T-helper 1 cell (primary cell): ENCODE measurements at places on chromosomes 12 and 14.

- no peak for DNase-seq
These were observed 785 bp upstream of the ACTN1 start for GRCh38 chr14:68979722-68980451.

GRCh38 chr12:15808652-15809051 is 19.5 kb upstream of the EPS8 start:
- no peak for DNase-seq

DNA sequence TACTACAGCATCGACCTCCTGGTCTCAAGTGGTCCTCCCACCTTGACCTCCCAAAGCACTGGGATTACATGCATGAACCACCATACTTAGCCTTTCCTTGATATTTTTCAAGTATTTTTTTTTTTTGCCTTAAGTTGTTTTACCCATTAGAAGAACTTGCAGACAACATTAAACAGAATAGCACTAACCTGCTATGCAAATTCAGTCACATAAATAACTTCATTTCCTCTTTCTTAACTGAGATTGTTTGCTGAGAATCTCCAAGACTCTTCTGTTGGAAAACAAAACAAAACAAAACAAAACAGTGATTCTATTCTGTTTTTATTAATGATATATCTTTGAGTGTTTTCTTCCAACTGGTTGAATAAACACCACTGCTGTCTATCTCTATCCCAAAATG is 115.9 kb upstream of the IFNG-AS1 start:
- DNase-seq, result no peak

- DNase-seq, result no peak
These were observed 347.0 kb downstream of the MDGA2 start for GRCh38 chr14:47328376-47328775.

DNA sequence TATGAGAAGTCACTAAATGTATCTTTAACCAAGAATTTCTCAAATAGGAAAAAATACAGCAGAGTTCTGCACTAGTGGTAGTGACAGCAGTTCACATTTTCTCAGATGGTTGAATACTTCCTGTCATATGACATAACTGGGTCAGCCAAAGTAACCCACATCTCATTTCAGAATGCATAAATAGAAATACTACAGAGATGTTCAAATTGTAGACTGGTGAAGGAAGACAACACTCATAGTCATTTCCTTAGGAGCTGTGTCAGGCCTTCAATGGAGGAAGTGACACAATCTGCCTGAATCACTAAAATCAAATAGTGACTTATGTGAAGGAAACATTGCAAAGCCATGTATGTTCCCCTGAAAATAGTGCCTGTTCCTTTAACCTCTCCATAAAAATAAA is 32.4 kb downstream of the FERMT2 start:
- peak; percentile 13 for DNase-seq

- no peak for DNase-seq
These were observed 11.3 kb downstream of the BAZ1A start for GRCh38 chr14:34863844-34864243.

DNA sequence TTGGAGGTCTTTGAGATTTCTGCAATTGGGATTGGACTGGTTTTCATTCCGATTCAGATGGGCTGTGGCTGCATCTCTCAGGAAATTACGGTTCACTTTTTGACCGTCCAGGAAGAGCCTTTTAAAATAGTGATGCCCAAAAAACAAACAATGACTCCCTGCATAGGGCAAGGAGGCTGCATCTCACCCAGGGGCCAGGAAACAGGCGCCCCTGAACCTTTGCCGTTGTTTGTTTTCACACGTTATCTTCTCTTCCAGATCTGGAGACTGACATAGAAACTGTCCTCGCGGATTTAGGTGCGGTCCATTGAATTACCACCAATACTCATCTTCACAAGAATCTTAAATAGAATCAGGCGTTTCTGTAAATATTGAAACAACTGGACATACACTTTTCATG is 66.0 kb downstream of the FLRT2 start:
- DNase-seq, result no peak

DNA sequence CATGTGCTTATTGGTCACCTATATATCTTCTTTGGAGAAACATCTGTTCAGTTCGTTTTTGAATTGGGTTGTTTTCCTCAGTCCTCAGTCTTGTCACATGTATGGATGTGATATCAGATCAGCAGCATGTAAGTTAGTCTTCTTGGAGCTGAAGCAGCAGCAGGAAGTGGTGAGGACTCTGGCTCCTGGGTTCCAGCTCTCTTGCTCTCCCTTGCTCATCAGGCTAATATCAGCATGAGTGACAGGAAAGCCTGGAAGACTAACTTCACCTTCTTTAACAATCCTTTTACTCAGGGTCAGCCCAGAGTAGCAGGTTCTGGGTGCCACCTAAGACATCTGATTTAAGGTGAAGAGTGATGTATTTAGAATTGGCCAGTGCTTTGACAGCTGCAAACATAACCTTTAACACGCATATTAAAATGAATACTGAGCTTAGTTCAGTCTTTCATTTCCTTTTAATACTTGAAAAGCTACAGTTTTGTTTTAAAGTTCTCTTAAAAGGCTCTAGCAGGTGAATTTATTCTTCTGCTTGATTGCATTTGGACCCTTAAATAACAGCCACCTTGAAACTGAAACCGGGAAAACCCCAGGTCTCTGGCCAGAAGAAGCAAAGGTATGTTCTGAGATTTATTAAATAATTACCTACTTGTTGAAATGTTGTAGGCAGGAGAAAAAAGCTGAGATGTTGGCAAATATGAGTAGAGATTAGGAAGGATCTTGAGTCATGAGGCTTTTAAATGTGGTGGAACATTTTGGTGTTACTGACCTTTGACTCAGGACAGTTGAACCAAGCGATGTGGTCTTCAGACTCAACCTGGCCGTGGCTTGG is 54.3 kb downstream of the DRAM1 start:
- DNase-seq, result no peak

- DNase-seq, result no peak
These were observed 48.1 kb downstream of the ADCK1 start for GRCh38 chr14:77848031-77848430.

DNA sequence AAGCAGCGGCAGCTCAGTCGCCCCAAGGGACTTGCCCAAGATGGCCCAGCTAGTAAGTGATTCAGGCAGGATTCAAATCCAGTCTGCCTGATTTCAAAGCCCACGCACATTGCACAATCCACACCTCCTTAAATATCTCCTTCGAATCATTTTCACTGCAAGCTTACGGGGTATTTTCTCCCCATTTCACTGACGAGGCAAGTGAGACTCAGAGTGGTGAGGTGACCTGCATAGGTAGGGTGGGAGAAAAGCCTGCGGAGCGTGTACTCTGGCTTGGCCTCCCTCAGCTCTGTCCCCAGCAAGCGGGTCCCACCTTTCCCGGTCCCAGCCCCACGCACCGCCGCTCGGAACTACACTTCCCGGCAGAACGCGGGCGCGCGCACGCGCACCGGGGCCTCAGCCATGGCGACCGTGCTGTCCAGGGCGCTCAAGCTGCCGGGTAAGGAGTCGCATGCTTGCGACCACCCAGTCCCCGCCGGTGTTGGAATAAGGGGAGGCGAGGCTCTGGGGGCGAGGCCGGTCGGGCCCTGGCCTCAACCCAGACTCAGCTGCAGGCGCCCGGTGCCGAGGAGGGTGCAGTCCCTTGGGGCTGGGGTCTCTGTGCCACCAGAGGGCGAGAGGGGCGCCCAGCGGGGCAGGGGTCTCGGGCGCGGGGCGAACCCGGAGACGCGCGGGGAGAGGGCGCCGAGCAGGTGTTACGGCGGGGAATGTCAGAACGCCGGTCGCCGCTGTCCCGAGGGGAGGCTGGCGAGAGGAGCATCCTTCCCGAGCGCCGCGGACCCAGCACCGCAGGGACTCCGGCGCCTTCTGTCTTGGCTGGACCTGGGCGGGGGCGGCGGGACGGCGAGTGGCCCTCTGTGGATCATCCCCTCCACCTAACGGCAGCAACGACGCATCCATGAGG is at the start of gene FAM234B:
Gene FAM234B (plus strand): TSS at position 380 of the 904 bp plus-strand sequence. CDS start 23 bp downstream, at position 403.
- DNase-seq, result peak; percentile 34

DNA sequence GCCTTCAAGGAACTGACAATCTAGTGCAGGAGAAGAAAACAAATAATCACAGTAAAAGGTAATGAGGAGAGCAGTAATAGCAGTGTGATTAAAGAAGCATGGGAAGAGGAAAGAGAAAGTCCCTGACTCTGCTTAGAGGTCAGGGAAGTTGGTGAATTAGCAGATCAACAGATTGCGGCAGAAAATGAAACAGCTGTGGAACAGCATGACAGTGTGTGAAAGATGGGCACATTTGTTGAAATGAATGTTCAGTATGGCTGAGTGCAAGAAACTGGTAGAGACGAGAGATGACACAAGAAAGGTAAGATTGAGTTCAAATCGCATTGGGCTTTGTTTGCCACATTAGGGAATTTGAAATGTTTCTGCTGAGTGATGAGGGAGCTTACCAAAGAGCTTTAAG is 63.7 kb upstream of the RASSF8 start:
- DNase-seq, result no peak

DNA sequence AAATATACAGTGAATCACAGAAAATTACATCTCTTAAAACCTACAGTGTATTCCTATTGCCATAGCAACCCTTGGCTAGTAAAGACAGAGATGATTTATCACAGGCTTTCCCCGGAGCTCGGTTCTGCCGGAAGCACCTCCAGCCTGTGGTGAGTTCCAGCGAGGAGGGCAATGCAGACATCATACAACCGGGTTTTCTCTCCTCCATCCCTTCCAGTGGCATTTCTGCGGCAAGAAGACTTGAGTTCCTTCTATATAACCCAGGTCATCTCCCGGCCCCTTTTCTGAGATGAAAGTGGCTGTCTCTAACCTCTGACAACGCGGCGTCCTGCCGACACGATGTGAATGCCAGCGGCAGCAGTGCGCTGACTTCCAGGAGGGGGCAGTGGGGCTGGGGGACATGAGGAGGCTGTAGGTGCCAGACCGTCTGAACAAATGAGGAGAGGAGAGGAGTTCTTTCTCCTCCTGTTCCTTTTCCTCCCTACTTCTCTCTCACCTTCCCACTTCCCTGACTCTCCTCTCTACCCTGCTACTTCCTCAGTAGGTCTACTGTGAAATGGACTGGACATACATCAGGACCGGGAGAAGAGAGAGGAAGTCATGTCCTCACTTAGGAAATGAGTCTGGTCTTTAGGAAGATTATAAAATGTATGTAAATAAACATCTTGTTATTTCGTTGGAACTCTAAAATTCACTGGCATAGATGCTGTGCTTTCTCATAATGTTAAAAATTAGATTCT is 68.6 kb upstream of the MAX start:
- DNase-seq, result peak; percentile 14

DNA sequence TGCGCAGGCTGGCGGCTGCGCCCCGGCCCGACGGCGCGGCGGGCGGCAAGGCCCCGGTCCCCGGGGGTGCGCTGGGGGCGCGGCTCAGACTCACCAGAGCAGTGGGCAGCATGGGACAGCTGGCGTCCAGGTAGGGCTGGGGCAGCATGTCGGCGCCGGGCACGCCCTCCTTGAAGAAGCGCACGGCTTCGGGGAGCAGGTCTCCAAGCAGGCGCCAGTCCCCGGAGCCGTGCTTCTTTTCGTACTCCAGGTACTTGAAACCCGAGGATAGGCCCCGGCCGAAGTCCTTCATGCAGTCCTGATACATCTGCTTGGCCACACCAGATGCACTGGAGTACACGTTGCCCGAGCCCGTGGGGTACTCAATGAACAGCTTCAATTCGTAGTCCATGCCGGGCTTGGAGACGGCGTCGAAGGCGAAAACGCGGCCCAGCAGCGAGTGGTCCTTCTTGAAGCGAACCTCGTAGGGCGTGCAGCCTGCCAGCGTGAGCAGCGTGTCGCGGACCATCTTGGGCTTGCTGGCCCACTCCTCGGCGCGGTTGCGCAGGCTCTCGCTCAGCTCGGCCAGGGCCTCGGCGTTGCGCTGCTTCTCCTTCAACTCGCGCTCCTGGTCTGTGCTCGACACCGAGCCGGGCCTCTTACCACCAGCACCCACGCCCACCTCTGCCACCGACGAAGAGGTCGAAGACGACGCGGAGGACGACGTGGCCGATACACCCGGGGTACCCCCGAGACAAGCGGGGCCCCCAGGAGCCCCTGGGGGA is 2.2 kb downstream of the IRF2BPL start:
- DNase-seq, result no peak

DNA sequence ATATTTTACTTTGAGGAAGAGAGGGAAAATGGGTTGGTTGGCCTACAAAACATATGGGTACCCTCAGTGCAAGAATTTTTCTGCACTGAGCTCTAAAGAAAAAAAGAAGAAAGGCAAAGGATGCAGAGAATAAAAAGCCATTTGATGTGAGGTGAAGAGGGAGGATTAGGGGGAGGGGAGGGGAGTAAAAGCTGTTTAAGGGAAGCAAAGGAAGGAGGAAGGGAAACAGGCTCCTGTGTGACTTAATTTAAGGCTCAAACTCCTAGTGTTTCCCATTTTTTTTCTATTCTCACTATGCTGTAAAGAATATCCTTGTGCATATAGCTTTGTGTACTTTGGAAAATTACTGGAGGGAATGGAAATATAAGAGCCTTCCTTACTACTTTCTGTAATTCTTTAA is 78.7 kb downstream of the NKX2-1 start:
- DNase-seq, result no peak

DNA sequence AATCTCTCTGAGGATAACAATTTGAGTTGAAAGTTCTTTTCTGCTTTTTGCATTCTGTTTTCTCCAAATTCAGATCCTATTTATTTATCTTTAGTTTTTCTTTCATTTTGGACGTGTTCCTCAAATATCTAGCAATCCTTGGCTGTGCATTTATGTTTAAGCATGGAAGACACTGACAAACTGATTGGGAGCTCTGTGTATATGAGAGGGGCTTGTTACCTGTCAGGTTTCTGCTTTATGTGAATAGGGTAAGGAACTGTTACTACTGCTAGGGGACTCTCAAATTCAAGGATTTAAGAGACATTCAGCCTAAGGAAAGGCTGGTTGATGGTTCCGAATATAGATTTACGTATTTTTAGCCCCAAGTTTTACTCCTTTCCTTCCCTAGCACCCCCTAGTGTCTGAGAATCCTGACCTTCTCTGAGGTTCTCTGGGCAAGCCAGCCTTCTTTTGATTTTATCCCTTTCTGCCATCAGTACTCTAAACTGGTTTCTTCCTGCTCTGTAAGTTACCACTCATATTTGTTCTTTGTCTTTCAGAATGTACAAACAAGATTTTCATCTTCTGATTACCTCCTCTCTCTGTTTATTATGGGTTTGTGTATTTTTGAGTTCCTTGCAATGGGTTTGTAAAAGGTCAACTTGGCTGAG is 30.5 kb downstream of the YLPM1 start:
- no peak for DNase-seq
